Fibroblast of villous mesenchyme (primary cell): ENCODE measurements at places on chromosomes 16 and 17. TPM values are rescaled to one million over a fixed set of nuclear protein-coding genes. Genes with fewer than 3 reads are reported as not detected.

The MINK1 gene
- 21.6 and 38.0 TPM in 2 replicates for total RNA-seq

DNA sequence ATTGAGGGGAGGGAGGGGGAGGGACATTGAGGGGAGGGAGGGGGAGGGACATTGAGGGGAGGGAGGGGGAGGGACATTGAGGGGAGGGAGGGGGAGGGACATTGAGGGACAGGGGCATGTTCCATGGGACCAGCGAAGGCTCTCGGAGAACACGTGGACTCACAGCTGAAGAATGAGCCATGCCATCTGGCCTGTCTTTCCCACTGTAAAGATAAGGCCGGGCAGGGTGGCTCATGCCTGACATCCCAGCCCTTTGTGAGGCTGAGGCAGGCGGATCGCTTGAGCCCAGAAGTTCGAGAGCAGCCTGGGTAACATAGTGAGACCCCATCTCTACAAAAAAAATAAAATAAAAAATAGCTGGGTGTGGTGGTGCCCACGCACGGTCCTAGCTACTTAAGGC, 32.5 kb downstream of the RPH3AL start:
- peak; percentile 22 for DNase-seq

- DNase-seq = no peak
Measured at GRCh38 chr16:87971933-87972332, 20.7 kb downstream of the BANP start.

GRCh38 chr17:51860954-51861561, 297.5 kb downstream of the CA10 start:
- DNase-seq = no peak

- no peak for DNase-seq
Measured at GRCh38 chr16:3143598-3144320, 8.9 kb downstream of the ZNF213 start.
